ENCODE measurements at places on chromosomes 3 and 15.

- DNase-seq = no peak
These were observed 950.1 kb downstream of the FHIT start for GRCh38 chr3:60301142-60301541.

GRCh38 chr15:73621286-73621826, 11.8 kb downstream of the NPTN start:
- no peak for DNase-seq

DNA sequence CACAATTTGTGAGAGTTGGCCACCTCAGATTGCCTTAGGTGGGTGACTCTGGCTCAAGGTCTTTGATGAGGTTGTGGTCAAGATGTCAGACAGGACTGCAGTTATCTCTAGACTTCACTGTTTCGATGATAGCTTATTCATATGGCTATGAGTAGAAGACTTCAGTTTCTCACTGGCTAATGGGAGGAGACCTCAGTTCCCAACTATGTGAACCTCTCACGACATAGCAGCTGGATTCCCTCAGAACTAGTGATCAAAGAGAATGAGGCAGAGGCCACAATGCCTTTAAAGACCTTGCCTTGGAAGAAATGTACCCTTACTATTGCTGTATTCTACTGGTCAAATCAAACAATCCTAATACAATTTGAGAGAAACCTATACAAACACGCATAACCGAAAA, 607.5 kb upstream of the ROBO2 start:
- DNase-seq = no peak

- no peak for DNase-seq
These were observed 41.0 kb upstream of the PRICKLE2 start for GRCh38 chr3:64266065-64266931.

- no peak for DNase-seq
These were observed 4.1 kb downstream of the LRCH3 start for GRCh38 chr3:197795200-197795599.

GRCh38 chr3:63034101-63034500, 158.9 kb upstream of the CADPS start:
- no peak for DNase-seq

- DNase-seq = no peak
These were observed 214.8 kb upstream of the CTDSPL start for GRCh38 chr3:37646865-37647264.

GRCh38 chr3:126539558-126540250, 15.7 kb downstream of the CHST13 start:
- no peak for DNase-seq

GRCh38 chr15:90153658-90154057, 47.5 kb upstream of the SEMA4B start:
- no peak for DNase-seq

DNA sequence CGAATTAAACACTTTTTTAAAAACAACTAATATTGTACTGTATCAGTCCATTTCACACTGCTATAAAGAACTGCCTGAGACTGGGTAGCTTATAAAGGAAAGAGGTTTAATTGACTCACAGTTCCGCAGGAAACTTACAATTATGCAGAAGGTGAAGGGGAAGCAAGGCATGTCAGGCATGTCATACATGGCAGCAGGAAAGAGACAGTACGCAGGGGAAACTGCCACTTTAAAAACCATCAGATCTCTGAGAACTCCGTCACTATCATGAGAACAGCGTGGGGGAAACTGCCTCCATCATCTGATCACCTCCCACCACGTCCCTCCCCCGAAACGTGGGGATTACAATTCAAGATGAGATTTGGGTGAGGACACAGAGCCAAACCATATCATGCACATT, 162.8 kb upstream of the TPM1 start:
- DNase-seq = no peak

- DNase-seq = no peak
These were observed 6.6 kb upstream of the LOXL1 start for GRCh38 chr15:73919706-73920105.

DNA sequence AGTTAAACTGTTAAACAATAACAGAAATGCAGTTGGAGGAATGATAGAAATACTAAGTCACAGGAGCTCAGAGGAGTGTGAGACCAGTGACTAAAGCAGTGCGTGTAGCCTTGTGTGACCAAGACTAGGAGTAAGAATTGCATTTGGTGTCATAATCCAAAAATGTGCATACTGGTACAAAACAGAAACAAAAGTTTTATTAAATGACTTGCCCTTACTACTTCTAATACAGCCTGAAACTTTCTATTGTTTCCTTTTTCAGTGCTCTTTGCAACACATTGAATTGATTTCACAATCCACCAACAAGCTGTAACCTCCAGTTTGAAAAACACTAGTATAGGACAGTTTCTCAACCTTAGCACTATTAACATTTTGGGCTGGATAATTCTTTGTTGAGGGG, 17.1 kb downstream of the SNX1 start:
- DNase-seq = no peak

DNA sequence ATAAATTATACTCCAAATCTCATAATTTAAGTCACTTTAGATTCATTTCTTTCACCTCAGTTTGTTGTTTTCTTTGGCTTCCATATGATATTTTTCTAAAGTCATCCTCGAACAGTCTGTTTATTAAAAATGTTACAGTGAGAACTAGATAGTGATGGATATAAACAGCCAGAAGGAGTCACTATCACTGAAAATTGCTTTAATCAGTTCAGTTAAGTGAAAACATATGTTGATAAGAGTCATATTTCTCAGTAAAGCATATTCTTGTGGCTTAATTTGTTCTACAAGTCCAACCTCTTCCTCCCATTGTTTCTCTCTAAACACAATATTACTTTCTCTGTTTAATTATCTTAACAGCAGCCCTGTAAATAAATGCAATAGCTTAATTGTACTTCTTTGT, 427.5 kb upstream of the ALCAM start:
- DNase-seq = no peak

- DNase-seq = no peak
These were observed 245.7 kb downstream of the ZIC1 start for GRCh38 chr3:147654827-147655226.

- DNase-seq = no peak
These were observed 98.5 kb upstream of the SLC25A36 start for GRCh38 chr3:140842984-140843649.

- no peak for DNase-seq
These were observed 83.4 kb downstream of the SLCO3A1 start for GRCh38 chr15:91936927-91937326.

GRCh38 chr3:44442596-44443309, 34.7 kb downstream of the ZNF445 start:
- DNase-seq = no peak

- no peak for DNase-seq
These were observed 71.5 kb upstream of the LPP start for GRCh38 chr3:188082450-188082849.

DNA sequence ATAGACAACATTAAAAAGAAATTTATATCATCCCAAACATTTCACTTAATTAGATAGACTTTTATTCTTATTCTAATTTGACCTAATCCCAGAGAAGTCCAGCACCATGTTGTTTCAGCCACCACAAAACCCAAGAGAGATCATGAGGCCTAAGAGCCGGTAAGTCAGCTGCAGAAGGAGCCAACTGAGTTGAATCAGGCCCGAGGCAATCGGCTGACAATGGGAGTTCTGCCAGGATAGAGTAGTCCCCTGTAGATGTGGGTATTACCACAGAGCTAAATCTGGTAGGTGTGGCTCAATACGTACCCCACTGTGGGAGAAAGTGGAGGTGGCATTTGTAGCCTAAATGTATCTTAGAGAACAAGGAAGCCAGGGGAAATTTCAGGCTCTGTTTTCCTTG, 49.7 kb upstream of the UMPS start:
- DNase-seq = no peak

- no peak for DNase-seq
These were observed 72.5 kb upstream of the KLHL25 start for GRCh38 chr15:85867250-85867649.

GRCh38 chr3:139456386-139456785, 19.9 kb downstream of the RBP2 start:
- DNase-seq = no peak
